ENCODE measurements at places on chromosomes 3 and 15. TPM values are rescaled to one million over a fixed set of nuclear protein-coding genes. Genes with fewer than 3 reads are reported as not detected.

CYP1A1 gene
- total RNA-seq: 0.31 TPM

LDHAL6B gene
- total RNA-seq: not detected

POTEB gene
- not detected for total RNA-seq

C3orf70 gene
- total RNA-seq: 26.3 TPM

USP19 gene
- 63.9 TPM for total RNA-seq

MUC20 gene
- total RNA-seq: 10.0 TPM

ATP13A4 gene
- 22.2 TPM for total RNA-seq

VGLL4 gene
- total RNA-seq: 120 TPM

WNT5A gene
- total RNA-seq: 7.8 TPM

FOXB1 gene
- total RNA-seq: not detected

NOX5 gene
- total RNA-seq: 0.63 TPM

PYGO1 gene
- total RNA-seq: 57.0 TPM

SYNPR gene
- total RNA-seq: 45.7 TPM

CCR8 gene
- total RNA-seq: not detected

IGSF10 gene
- 1.9 TPM for total RNA-seq

OR5AC2 gene
- total RNA-seq: not detected

PRSS50 gene
- total RNA-seq: 0.31 TPM

SENP8 gene
- total RNA-seq: 5.6 TPM

ROPN1 gene
- not detected for total RNA-seq

DUOX2 gene
- total RNA-seq: not detected

GOLGA6A gene
- total RNA-seq: not detected

TUSC7 gene
- not detected for total RNA-seq

KLHL40 gene
- total RNA-seq: not detected

Data from parietal lobe (tissue), 2 donors.